ENCODE measurements at places on chromosomes 3 and 15.

- DNase-seq = no peak
These were observed 37.9 kb upstream of the TSC22D2 start for GRCh38 chr3:150370122-150370602.

- no peak for DNase-seq
These were observed 101.0 kb downstream of the CBLB start for GRCh38 chr3:105767776-105768175.

GRCh38 chr3:178718995-178719635 is 182.9 kb downstream of the KCNMB2 start:
- no peak for DNase-seq

- no peak for DNase-seq
These were observed 42.4 kb downstream of the C3orf20 start for GRCh38 chr3:14717307-14717706.

DNA sequence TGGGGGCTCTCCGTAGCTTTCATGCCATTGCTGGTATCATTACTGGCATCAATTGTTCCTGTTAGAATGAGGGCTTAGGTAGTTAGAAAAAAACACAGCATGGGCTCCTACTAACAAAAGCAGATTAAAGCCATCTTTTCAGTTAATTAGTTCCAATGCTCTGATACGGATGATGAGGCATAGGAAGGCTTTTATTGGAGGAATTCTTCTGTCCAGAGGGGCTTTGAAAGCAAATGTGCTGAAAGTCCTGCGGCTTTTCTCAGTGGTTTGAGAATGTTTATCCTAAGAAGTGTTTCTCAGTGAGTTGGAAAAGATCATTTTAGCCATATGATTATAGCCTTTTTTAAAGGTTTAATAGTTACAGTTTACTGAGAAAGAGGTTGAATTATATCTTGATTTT is 198.5 kb downstream of the THSD4 start:
- no peak for DNase-seq

- no peak for DNase-seq
These were observed 231.6 kb upstream of the AGTR1 start for GRCh38 chr3:148466143-148466542.

Data from NCI-H1694 (cell line).